ENCODE measurements at places on chromosomes 11 and 22.

GRCh38 chr22:46588279-46589140 is 31.7 kb upstream of the GRAMD4 start:
- no peak for DNase-seq

GRCh38 chr22:27879923-27880322 is 39.1 kb downstream of the PITPNB start:
- no peak for DNase-seq

- DNase-seq = no peak
These were observed 96.2 kb upstream of the NTM start for GRCh38 chr11:131274233-131274632.

DNA sequence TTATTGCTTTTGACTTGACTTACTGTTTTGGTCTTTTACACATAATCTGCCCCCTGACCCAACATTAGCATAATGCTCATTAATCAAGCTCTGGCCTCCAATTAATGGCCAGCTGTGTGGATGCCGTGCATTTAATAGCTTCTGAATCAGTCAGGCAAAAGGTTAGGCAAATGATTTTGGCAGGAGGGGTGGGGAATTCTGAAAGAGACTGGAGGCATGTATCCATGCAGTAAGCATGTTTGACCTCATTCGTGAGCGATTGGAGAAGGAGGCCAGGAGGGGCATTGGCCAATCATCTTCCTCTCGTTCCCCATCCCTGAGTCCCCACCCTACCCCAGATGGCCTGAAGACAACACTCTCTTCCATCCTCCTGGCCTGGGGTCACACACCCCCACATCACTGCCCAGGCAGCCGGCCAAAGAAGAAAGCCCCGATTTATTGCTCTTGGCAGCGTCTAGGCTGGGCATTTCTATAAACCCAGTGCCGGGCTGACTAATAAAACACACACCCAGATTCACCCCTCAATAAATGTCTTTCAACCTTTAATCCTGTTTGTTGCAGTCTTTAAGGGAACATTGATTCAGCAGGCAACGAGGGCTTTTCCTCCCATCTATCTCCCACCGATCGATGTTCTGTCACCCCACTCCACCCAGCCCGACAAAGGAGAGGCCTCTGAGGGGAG is 150.0 kb downstream of the OPCML start:
- DNase-seq = no peak

- no peak for DNase-seq
These were observed 118.1 kb upstream of the ARHGAP20 start for GRCh38 chr11:110830344-110830743.

DNA sequence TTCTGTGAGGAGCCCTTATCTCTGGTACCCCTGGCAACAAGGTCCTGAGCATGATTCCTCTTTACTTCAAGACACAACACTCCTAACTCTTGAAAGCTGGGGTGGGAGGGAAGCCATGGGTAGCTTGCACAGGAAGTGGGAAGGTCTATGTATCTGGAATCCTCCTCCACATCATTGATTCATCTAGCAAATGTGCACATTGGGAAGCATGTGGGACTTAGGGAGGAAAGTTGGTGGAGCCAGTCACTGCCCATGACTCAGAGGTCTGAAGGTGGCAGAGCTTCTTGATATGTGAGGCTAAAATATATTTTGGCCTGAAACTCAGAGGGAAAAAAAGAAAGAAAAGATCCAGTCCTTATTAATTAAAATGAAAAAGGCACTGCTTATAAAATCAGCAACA is 1000.9 kb downstream of the DLG2 start:
- no peak for DNase-seq

DNA sequence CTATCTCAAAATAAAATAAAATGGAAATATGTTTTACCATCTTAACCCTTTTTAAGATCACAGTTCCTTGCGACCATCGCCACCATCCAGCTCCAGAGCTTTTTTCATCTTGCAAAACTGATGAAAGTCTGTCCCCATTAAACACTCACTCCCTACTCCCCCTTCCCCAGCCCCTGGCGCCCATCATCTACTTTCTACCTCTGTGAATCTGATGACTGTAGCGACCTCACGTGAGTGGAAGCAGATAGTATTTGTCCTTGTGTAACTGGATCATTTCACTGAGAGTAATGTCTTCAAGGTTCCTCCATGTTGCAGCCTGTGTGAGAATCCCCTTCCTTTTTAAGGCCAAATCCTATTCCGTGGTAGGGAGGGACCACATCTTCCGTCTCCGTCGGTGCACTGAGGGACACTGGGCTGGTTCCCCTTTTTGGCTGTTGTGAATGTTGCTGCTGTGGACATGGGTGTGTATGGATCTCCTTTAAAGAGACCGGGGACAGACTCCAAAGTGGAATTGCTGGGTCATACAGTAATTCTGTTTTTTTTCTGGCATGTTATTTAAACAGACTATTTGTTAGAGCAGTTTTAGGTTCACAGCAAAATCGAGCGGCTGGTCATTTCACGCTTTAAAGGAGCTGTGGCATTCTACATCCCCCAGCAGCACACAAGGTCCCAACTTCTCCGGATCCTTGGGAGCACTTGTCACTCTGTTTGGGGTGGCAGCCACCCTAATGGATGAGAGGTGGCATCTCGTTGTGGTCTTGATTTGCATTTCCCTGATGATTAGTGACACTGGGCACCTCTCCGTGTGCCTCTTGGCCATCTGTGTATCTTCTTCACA is 120.0 kb downstream of the KCNQ1 start:
- no peak for DNase-seq

All from stimulated activated CD4-positive, alpha-beta T cell treated with anti-CD3 and anti-CD28 coated beads, TNF-alpha, amount 100 ng/mL, for 1 hour (primary cell).